Activated CD8-positive, alpha-beta T cell treated with anti-CD3 and anti-CD28 coated beads for 36 hours (primary cell): ENCODE measurements at places on chromosomes 1 and 21.

DNA sequence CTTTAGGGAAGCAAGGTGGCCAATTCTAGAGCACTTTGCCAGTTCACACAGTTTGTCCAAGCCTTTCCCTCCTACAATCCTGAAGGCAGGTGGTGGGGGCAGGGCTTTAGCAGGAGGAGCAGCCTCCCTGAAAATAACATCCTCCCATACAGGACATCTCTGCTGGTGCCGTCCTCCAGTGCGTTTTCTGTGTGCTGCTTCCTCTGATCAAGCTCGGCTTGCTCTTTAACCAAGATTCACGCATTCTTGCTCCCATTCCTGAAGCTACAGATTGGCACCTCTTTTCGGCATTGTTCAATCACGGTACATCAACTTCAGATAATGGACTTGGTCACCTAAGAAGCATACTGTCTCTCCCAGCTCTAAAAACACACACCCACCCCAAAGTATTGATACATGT lies 7.5 kb upstream of the DPT start:
- DNase-seq, result no peak

GRCh38 chr1:38667626-38668025 lies 191.9 kb downstream of the RRAGC start:
- no peak for DNase-seq

- peak; percentile 14 for DNase-seq
Observed at GRCh38 chr21:32916522-32917099, 109.1 kb upstream of the OLIG2 start.

GRCh38 chr1:211711315-211711705 lies 35.9 kb upstream of the NEK2 start:
- no peak for DNase-seq

- no peak for DNase-seq
Observed at GRCh38 chr1:211313392-211313791, 13.2 kb upstream of the TRAF5 start.

- DNase-seq, result no peak
Observed at GRCh38 chr1:147565189-147565980, 24.1 kb downstream of the BCL9 start.

- no peak for DNase-seq
Observed at GRCh38 chr21:42454786-42455185, 41.2 kb downstream of the RSPH1 start.

- peak; percentile 93 for DNase-seq
Observed at GRCh38 chr21:45615145-45615711, 28.3 kb upstream of the PCBP3 start.

DNA sequence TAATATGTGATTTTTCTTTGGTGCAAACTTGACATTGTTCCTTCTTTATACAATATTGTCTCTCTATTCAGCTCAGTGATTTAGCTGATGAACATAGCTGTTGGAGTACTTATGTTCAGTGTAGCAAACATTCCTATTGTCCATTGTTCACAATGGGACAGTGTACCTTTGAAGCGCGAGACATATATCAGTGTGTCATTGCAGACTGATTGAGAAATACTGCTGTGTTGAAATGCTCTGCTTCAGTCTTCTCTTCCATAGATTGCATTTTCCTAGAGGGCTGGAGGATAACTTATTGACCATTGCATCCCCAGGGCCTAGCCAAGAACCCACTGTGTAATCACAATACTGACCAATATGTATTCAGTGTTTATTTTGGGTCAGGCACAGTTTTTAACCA lies 46.5 kb downstream of the HLX start:
- DNase-seq, result no peak

DNA sequence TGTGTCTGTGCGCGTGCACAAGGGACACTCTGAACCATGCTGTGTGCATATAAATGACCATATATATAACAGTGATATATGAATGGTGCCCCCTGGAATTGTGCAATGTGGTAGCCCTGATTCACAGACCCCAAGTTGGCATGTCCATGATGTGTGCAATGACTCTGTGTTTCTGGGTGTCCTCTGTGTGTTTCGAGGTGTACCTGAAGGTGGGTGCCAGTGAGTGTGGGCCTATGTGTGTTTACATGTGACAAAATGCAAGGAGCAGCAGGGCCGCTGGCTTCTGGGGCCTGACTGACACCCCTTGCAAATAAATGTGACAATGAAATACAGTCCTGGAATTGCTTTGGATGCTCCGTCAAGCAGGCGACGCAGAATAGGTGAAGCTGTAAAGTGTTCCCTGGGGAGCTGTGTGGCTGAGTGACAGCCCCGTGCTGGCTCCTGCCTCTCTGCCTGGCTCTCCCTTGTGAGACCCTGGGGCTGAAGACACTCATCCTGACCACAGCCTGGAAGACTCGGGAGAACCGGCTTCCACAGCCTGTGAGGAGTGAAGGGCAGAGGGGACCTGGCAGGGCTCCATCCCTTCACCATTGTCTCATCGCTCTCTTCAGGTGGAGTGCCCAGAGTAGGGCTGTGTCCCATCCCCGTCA lies 38.2 kb upstream of the CSF3R start:
- DNase-seq, result no peak

GRCh38 chr1:115479055-115479482 lies 141.0 kb upstream of the NGF start:
- no peak for DNase-seq

DNA sequence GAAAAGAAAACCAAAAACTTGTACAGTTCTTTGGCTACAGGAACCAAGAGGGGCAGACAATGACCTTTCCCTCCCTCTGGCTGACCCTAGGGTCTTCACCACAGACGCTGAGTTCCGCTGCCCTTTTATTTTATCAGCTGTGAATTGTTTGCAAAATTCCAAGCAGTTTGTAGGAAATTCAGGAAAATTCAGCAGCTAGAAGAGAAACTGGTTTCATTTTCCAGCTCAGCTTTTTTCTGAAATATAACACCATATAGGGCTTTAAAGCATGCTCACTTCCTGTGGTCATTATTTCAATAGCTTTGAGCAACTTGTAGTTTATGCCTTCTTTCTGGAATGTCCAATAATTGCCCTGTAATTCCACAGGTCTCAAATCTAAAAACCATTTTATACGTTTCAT lies 5.5 kb upstream of the PIK3R3 start:
- no peak for DNase-seq

DNA sequence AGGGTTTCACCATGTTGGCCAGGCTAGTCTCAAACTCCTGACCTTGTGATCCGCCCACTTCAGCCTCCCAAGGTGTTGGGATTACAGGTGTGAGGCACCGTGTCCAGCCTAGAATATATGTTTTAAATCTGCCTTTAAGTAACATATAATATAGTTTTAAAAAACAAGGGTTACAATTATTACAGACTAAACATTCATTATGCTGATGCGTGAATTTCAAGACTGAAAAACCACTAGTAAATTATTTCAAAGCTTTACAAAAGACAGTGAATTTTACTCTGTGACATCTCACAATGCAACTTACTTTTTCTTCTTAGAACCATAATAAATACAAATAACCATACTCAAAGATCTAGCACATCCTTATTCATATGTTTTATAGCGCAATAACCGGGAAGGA lies 24.7 kb downstream of the ZNF684 start:
- no peak for DNase-seq

GRCh38 chr1:6918925-6919511 lies 133.8 kb downstream of the CAMTA1 start:
- DNase-seq, result no peak

DNA sequence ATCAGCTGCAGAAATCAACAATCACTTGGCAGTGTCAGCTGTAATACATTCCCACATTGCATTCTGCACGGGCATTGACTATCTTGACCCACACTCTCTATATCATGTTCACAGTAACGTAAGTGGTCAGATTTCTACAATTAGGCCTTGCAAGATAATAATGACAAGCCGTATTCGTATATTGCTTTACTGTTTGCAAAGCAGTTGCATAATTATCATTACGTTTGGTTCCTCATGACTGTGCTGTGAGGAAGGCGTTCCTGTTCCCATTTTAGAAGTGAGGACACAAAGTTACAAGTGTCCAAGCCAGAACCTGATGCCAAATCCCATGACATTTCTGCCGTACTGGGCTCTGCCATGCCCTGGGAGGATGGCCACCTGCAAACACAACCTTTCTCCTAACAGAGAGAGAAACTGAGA lies 53.5 kb upstream of the TARBP1 start:
- no peak for DNase-seq

GRCh38 chr1:23557471-23558124 lies 1.7 kb downstream of the ID3 start:
- DNase-seq, result peak; percentile 42

DNA sequence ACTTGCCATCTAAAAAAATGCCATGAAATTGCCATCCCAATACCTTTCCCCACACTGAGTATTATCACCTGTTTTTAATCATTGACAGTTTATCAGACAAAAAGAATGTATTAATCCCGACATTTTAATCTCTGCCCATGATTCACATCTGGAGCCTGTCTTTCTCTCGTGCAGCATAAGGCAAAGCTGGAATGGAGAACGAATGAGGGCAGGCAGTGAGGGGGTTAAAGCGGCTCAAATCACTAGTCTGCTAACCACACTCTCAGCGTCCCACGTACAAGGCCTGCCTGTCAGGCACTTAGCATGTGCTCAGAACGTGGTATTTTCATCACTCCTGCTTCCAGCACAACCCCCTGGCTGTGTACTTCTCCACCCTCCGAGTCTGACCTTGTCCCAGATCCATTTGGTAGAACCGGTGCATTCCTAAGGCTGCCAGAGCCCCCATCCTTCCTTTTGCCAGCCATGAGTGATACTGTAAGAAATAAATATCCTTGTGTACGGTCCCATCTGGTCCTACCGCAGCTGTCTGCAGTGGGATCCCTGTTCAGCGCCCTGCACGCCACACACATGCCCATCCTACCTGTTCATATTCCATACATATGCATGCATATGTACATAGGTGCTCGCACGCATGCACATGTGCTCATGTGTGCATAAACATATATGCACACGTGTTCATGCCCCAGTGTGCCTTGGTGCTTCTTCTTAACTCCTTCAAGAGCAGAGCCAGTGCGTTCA lies 34.6 kb upstream of the FHAD1 start:
- DNase-seq, result no peak

GRCh38 chr1:186683652-186684410 lies 3.6 kb upstream of the PTGS2 start:
- no peak for DNase-seq

DNA sequence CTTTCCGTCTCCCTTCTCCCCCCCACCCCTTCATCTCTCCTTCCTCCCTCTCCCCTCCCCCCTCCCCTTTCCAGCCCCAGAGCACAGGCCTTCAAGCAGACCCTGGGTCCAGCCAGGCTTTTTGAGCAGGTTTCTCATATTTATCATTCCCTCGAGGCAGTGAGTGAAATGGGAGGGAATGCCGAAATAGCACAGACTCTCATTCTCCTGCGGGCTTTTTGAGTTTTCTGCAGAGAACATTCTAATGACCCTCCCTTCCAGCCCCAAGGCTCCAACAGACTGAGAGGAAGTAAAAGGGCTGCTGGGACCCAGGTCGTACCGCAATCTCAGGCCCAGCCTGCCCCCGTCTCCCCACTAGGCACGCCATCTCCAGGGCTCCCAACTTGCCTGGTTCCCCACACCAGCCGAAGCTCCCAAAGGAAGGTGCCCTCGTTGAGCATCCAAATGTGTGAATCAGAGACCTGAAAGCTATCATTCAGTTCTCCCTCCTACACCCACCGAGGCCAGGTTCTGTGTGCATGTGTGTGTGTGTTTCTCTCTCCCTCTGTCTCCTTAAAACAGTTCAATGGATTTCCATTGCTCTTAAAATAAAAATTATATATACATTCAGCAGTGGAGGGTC lies 22.3 kb downstream of the ACTA1 start:
- no peak for DNase-seq

DNA sequence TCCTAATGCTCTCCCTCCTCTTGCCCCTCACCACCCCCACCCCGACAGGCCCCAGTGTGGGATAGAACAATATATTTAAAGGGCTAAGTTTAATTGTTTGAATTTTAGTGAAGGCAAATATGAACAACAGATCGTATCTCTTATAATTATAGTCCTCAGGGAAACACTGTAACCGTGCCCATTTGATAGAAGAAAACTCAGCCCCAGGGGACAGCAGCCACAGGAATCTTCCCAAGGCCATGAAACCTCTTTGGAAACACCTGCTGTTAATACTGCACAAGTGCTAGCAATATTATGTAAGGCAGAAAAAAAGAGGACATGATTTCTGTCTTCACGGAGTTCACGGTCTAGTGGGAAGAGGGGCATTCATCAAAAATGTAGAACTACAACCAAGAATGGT lies 142.2 kb downstream of the URB2 start:
- no peak for DNase-seq

GRCh38 chr1:11881749-11882441 lies 23.1 kb upstream of the NPPB start:
- DNase-seq, result no peak

- DNase-seq, result no peak
Observed at GRCh38 chr1:27436204-27437159, 44.1 kb downstream of the GPR3 start.

DNA sequence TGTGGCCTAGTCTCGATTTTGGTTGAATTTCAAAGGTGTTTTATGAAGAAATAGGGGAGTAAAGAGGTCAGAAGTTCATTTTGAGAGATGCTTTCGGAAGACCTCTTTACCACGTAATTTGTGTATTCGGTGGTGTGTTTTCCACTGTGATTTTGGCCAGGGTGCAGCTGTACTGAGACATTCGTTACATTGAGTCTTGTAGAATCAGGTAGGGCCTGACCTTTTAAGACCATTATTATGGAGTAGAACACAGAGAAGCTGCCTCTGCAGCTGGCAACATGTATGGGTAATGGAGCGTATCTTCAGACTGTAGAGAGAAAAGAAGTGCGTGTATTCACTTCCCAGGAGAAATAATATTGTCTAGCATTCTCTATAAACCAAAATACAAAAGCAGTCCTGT lies 326.5 kb downstream of the PDE4B start:
- DNase-seq, result no peak

- peak; percentile 10 for DNase-seq
Observed at GRCh38 chr21:32886339-32886738, 114.8 kb upstream of the PAXBP1 start.

DNA sequence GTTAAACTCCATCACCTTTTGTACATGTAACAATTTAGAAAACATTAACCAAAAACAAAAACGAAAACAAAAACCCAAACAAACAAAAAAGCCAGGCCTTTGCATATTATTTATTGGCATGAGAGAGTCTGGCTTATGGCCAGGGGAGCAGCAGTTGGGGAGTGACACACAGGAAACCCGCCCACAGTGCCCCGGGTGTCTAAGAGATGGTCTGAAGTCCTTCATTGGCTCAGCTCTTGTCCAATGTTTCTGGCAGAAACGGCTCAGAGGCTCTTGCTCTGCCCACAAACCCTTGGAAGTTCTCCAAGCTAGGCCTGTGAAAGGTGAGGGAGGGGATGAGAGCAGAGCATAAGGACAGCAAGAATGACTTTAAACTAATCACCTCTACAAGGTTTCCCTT lies 131.5 kb downstream of the CNIH3 start:
- DNase-seq, result peak; percentile 82

DNA sequence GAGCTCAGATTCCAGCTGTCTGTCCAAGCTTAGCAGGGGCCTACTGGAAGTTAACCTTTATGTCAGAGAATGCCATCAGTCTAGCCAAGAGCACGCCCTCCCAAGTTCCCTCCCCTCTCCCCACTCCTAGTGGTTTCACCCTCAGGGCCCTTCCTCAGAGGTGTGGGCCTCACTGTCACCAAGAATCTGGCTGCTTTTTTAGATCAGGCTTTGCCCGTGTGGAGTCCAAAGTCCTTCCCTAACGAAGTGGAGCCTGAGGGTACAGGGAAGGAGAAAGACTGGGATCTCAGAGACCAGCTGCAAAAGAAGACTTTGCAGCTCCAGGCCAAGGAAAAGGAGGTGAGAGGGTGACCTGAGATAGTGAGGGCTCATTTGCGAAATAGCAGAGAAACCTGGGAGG lies 4.1 kb downstream of the C1orf74 start:
- no peak for DNase-seq
